ENCODE measurements at places on chromosomes 6 and 20.

- DNase-seq, result no peak
Observed at GRCh38 chr20:3477861-3478544, 7.2 kb downstream of the ATRN start.

- no peak for DNase-seq
Observed at GRCh38 chr6:99613409-99613704, 6.7 kb downstream of the PRDM13 start.

DNA sequence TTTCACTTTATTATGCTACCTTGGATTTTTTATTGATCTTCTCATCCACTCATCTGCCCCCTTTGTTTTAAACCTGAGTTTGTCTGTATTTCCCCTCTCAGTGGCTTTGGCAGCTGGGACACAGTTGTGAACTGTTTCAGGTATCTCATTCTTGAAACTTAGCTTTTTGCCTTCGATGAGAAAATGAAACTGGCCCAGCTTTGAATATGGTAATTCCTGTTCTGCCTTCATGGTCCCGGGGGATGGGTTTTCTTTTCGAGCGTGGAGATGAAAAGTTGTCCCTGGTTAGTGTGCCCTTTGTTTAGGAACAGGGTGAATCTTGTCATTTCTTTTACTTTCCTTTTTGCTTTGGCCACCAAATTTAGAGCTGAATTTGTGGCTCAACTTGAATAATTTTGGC, 25.6 kb downstream of the DHX35 start:
- DNase-seq, result no peak

DNA sequence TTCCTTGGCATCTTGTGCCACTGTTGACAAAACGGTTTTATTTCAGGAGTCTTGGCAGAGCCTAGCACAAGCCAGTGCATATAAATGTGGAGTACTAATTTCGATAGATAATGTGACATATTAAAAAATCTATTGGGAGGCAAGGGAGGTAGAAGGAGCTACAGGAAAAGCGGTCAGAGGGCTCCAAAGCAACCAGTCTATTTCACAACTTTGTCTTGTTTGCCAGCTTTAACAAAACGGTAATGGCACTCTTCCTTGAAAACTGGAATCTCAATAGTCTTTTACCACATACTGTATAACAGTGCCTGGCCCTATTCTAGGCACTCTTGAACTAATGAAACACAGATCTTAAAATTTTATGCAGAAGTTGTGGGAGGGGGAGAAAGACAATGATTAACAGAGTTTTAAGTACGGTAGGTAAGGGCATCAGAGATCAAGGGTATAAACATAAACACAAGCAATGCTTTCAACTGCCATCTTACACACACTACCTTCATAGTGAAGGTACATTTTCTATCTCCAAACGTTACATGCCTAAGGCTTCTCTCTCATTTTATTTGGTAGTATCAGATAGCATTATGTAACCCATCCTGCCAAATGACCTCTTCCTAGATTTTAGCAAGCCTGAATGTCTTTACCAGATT, 33.5 kb upstream of the SYNCRIP start:
- no peak for DNase-seq

GRCh38 chr6:28158318-28158717, 16.6 kb downstream of the ZKSCAN8 start:
- DNase-seq, result no peak

- no peak for DNase-seq
Observed at GRCh38 chr6:44642349-44642748, 254.8 kb downstream of the CDC5L start.

- no peak for DNase-seq
Observed at GRCh38 chr20:10119336-10119735, 84.5 kb downstream of the ANKEF1 start.

GRCh38 chr6:137102851-137103492, 58.2 kb upstream of the IL20RA start:
- DNase-seq, result no peak

DNA sequence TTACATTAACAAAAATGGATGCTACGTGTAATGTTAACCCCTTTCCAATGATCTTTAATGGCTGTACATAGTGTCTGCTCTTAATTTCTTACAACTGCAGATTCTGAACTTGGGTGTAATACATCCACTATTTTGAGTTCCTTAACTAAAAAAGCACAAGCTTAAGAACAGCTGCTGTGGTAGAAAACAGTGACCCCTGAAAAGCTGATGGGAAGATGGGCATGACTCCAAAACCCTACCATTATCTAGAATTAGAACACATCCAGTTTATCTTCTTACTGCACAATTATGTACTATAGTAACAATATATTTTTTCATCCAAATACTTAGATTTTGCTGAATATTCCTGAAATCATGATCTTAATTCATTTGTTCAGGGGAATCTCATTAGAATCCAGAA, 49.3 kb downstream of the LYRM4 start:
- no peak for DNase-seq

GRCh38 chr6:34305982-34306708, 57.3 kb upstream of the SMIM29 start:
- no peak for DNase-seq

DNA sequence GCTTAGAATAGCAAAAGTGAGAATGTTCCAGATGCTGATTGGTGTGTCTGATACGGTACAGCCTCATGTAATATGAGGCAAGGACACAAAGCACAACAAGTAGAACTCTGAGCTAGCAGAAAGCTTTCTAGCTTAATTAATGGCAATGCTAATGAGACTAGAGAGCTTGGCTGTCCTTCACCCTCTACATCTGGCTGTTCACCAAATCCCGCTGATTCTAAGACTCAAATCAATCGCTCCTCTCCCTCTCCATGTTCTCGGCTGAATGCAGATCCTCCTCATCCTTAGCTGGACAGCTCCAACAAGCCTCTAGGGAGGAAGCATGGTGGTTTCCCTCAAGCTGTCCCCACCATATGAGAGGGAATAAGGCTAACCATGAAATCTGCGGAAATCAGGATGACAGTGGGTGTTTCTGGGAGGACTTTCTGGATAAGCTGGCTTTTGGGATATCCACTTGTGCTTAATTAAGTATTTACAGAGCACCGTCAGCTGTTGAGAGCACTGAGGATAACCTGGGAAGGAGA, 128.9 kb downstream of the FOXC1 start:
- no peak for DNase-seq

DNA sequence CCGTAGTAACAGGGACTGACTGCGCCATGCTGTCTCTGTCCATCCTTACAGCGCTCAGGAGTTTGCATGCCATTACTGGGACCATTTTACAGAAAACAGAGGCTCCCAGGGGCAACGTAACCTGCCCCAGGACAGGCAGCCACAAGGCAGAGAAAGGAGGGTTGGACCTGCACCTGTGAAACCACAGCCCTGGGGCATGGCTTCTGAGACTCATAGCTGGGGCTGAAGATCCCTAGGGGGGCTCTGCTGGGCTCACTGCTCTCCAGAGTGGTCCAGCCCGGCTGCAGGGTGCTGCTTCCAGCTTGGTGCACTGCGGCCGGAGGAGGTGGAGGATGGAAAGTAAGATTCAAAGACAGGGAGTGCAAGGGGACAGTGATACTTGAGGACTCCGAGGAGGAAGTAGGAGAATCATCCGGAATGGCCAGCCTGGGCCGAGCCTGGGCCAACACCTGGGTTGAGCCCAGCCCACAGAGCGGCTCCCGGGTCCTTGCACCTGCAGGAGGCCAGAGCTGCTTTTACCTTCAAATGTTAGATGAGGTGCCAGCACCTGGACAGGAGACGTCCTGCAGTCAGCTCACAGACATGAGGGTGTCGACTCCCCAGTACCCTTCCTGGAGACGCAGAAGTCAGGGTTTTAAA, 183.2 kb downstream of the CDH4 start:
- no peak for DNase-seq
